Tibial nerve (tissue), 4 donors: ENCODE measurements at places on chromosomes 2 and 18. TPM values are rescaled to one million over a fixed set of nuclear protein-coding genes. Genes with fewer than 3 reads are reported as not detected.

Gene LHCGR
- total RNA-seq: 10.5 TPM

Gene CYRIA
- 5.0 TPM for total RNA-seq

Gene MARCHF4
- not detected for total RNA-seq

Gene VIT
- total RNA-seq: 201 TPM

Gene CCL20
- total RNA-seq: not detected

Gene OR6B2
- 5.7 TPM for total RNA-seq

Gene TCF7L1
- total RNA-seq: 8.4 TPM

Gene TMEM37
- total RNA-seq: 3.7 TPM

DNA sequence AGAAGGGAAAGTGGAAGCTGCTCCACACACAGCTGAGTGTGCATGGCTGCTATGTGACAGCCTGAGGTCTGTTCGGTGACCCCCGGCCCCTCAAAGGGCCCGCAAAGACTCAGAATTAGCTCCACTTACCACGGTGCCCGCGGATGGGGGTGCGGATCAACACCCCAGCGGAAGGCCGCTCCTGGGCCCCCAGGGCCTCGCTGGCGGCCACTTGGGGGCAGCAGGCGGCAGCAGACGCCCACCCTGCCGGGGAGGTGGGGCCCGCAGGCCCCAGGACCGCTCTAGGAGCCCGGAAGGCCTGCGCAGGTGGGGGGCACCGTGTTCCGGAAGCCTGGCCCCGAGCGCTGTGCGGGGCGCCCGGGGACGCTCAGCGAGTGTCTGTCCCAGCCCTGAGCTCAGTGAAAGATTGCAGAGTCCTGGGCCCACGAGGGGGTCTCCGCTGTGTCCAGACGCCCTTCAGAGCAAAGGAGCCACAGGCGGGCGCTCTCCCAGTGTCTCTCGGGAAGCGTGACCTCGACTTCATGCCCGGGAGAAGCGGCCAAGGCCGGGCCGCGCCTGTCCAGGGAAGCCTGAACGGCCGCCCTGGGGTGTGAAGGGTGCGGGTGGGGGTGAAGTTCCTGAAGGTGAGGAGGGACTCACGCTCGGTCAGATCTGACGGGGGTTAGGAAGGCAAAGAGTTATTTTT is 118.7 kb downstream of the VAPA start:
- no peak for DNase-seq

DNA sequence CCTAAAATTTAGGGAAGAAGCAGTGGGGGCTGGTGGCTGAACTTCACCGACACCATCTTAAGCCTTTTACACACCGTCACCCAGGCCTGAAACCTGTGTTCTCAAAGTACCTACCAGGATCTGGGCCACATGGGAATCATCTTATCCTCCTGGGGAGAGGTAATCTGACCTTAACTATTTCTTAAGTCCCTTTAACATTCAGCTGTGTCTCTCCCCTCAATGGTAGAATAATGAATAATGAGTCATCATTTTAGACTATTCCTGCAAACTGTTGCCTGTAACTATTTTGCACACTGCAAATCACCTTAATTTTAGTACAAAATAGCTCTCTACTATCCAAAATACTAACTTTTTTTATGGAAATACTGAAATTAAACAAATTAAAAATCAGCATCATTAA is 149.4 kb upstream of the KLF7 start:
- DNase-seq: no peak

- DNase-seq: no peak
Measured at GRCh38 chr2:177759443-177759842, 313.1 kb downstream of the PDE11A start.

DNA sequence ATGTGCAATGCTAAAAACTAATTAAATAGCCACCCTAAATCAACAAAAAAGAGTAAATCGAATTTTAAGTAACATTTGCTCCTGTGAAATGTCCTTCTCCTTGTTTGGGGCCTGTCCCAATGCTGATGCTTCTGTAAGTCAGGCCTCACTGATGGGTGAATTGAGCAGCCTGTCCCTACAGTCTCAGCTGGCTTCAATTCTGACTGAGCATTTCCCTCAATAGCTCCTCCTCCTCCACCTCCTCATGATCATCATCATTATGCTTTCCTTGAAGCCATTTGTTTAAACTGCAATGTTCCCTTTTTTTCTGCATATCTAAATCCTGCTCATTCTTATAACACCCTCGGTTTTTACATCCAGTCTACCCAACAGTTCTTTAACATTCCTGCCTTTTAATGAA is 137.2 kb upstream of the CELF4 start:
- DNase-seq: no peak

- no peak for DNase-seq
Measured at GRCh38 chr2:105732101-105732500, 12.6 kb upstream of the NCK2 start.

DNA sequence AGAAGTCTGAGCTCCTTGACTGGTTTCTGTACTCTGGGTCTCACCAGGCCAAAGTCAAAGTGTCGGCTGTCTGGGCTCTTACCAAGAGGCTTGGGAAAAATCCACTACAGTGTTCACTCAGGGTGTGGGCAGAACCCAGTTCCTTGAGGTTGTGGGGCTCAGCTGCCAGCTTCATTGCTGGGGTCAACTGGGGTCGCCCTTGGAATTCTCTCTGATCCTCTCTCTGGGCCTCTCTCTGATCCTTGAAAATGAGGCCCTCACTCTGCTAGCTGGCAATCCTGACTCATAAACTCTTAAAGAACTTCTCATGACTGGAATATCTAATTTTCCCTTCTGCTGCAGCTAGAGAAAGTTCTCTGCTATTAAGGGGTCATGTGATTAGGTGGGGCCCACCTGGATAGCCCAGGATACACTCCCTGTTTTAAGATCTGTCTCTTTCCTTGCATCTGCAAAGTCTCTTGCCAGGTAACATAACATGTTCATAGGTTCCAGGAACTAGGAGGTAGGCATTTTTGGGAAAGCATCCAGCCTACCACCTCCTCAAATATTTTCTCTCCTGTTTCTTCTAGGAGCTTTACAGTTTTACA is 66.3 kb downstream of the SP110 start:
- DNase-seq: no peak

DNA sequence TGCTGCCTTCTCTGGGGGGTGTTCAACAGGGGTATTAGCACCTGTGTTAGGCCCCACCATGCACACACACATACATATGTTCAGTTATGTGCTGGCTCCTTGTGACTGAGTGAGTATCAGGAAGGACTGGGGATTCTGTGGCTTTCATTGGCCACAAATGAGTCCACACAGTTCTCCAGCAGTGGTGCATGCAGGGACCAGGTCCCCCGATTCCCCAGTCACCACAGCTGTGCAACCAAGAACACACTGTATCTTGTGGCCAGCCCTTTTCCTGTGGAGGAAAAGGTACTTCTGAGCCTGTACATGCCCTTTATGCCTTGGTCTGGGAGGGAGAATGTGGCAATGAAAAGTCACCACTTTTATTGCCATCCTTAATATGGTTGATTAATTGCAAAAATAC is 74.9 kb upstream of the KLF7 start:
- no peak for DNase-seq

- DNase-seq: no peak
Measured at GRCh38 chr2:107542314-107542740, 284.4 kb upstream of the RGPD4 start.

DNA sequence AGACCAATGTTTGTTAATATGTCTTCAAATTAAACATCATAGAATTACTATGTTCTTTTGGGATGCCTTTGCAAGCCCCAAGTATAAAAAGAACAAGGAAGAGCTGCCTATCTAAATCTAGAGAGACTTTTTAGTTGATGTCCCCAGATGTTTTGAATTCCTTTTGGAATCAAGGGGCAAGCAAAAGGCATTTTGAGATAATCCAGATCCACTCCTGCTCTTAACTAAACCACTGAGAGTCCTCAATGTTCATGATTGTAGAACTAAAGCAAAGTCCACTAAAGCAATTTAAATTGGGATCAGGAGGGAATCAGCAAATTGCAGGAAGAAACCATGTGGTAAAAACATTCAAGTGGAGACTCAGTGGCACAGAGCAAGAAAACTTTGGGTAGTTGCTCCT is 558.5 kb upstream of the VRK2 start:
- DNase-seq: no peak

GRCh38 chr2:45441571-45441970 is 169.5 kb downstream of the SRBD1 start:
- DNase-seq: no peak

DNA sequence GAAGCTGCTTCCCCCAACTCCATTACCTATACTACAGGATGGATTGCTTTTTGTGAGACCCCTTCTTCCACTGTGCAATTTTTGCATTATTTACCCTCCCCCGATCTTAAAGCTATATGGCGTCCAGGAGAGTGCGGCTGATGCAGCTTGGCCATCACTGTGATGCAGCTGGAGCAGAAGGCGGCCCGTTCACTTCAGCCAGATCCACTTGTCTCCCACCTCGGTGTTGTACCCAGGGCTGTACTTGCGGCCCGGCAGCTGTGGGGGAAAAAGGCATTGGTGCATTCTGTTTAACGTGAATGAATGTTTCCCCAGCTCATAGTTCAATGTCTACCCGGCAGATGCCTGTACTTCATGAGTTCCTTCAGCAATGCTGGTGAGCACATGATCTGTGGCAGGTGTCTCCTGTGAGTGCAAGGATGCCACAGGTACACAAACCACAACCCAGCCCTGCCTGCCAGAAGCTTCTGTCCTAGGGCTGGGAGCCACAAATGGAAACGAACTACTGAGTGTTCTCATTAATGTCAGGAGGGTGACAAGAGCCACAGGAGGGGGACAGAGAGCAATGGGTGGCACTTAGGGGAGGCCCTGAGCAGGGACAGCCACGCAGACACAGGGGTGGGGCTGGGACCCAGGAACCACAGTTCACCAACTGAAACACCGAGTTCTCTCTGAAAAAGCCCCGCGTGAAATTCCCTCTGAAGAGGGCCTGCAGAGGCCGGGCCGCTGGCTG is 64.0 kb downstream of the NDUFA10 start:
- DNase-seq: no peak

- DNase-seq: no peak
Measured at GRCh38 chr2:9211496-9211895, 4.9 kb downstream of the ASAP2 start.

DNA sequence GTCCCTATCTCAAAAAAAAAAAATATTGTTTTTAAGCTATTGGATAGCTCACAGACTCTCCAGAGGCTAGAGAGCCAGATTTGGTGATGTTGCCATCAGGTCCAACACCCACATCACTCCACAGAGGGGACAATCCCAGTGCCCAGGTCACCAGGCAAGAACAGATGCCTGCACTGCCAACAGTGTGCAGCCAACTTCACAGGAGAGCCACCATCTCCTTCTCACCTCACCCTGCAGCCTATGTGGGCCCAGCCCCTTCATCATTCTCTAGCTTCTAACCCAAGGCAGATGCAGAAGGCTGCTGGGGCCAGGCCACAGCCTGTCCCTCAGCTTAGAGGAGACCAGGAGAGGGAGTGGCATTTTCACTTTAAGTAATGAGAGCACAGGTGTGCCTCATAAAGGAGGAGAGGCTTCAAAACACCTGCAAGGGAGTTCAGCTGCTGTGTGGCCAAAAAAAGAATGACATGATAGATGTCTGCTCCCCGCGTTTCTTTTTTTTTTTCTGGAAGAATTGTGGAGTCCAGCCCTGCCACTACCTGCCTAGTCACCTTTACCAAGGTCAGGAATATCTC is 98.0 kb upstream of the ZSWIM2 start:
- no peak for DNase-seq

GRCh38 chr2:209986415-209986814 is 16.0 kb upstream of the RPE start:
- no peak for DNase-seq

DNA sequence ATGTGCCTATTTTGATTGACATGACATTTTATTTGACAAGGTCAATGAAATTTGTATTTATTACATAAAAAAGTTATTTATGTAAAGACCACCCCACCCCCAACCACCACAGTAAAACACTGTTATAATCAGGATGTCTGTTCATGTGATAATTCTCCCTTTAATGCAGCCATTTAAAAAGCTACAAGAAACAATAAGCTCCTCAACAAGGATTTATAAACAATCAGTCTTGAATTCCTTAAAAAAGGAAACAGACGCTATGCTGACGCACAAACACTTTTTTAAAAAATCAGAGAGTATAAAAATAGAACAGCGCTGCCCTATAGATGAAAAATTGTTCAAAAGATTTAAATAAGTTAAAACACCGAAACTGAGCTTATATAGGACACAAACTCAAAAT is 102.2 kb downstream of the SOS1 start:
- DNase-seq: no peak

DNA sequence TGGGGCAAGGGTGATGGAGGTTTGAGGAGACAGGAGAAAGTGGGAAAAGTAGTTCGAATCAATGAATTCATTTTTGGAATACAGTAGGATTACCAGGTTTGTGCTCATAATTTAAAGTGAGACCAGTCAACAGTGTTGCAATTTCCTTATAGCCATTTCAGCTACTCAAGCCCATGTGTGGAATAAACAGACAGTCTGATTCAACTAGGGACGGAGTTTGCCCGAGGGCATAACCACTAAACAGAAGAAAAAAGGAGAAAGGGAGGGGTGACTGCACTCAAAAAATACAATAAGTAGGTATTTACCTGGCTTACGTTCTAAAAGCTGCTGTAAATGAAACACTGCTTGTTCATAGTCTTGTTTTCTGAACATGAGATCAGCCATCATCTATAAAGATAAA is 55.2 kb downstream of the TTC21B start:
- no peak for DNase-seq

GRCh38 chr18:31504455-31505147 is 6.6 kb downstream of the DSG2 start:
- no peak for DNase-seq

GRCh38 chr2:197929886-197930227 is 125.5 kb downstream of the PLCL1 start:
- DNase-seq: no peak

- no peak for DNase-seq
Measured at GRCh38 chr2:127739800-127740199, 38.5 kb downstream of the SFT2D3 start.
